Liver (tissue), 10 donors: ENCODE measurements at places on chromosomes 3 and 15.

DNA sequence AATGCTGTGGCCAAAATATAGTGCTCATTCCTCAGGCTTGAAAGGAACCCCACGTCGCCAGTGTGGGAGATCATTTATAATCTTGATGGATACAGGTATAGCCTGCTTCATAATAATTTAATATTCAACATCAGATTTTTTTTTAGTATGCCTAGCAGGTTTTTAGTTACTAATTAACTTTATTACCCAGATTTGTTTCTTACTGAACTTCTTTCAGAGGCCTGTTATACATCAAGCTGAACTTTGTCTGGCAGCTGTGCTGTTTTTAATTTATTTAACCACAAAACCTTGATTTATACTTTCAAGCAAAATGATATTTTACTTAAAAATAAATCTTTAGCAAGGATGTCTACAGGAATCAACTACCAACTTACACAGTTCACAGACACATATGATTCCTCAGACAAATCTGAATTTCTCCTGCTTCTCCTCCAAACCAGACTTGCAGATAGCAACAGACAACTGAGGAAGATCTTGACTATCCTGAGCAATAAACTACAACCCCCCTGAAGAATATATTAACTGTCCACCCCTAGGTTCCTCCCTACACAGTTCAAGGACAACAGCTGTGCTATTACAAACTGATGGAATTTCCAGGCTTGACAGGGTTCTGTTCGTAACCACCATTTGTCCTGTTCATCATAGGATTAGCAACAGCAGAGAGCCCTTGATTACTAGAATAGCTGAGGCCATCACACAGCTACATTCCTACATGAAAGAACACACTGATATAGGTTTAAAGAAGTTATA is 610 bp downstream of the MAP4 start:
- no peak for DNase-seq

DNA sequence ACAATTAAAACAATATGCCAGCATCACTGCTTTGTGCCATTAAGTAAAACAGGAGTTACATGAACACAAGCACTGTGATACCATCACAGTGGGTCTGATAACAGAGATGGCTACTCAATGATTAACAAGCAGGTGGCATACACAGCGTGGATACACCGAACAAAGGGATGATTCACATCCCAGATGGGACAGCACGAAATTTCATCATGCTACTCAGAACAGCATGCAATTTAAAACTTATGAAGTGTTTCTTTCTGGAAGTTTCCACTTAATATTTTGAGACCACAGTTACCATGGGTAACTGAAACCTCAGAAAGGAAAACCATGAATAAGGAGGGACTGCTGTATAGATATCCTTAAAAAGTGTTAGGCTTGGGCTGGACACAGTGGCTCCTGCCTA is 44.5 kb downstream of the SLC24A1 start:
- DNase-seq = no peak

- DNase-seq = no peak
Measured at GRCh38 chr3:110628650-110629301, 442.8 kb upstream of the NECTIN3 start.

- no peak for DNase-seq
Measured at GRCh38 chr3:11187681-11188080, 33.4 kb downstream of the HRH1 start.

DNA sequence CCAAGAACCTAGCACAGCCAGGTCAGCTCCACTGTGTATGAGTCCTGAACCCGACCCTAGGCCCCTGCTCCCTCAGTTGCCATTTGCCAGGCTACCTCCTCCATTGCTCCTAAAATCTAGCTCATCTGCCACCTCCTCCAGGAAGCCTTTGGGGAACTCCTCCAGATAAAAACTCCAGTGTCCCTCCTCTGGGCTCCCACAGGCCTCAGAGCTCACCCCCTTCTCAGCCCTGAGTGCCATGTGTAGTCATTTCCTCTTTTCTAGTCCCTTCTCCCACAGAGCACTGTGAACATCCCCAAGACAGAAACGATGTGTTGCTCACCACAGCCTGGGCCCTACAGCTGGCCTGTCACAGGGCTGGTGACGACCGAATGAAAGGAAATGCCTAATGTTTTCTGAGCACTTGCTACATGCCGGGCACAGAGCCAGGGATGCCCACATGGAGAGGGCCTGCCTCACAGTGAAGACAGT is 61.0 kb downstream of the IQSEC1 start:
- no peak for DNase-seq
